Motor neuron (in vitro differentiated cells): ENCODE measurements at places on chromosomes 2 and 18. TPM values are rescaled to one million over a fixed set of nuclear protein-coding genes. Genes with fewer than 3 reads are reported as not detected.

C1QL2 gene
- 0.50 TPM in 1 of 2 replicates, not detected in the other for total RNA-seq

DPYSL5 gene
- total RNA-seq, result 98.8 and 101 TPM in 2 replicates

MROH2A gene
- 0.05 and 0.29 TPM in 2 replicates for total RNA-seq

RPRM gene
- 7.8 and 10.3 TPM in 2 replicates for total RNA-seq

LINC00305 gene
- not detected in 2 replicates for total RNA-seq

TWIST2 gene
- total RNA-seq, result 0.26 TPM in 1 of 2 replicates, not detected in the other

CRYGA gene
- 0.94 and 1.1 TPM in 2 replicates for total RNA-seq

SATB2 gene
- total RNA-seq, result 7.9 and 14.9 TPM in 2 replicates

ALPI gene
- not detected in 2 replicates for total RNA-seq

SNRNP27 gene
- total RNA-seq, result 78.4 and 87.2 TPM in 2 replicates

ANKRD53 gene
- total RNA-seq, result 2.7 and 4.4 TPM in 2 replicates

AQP12B gene
- total RNA-seq, result 0.15 and 0.21 TPM in 2 replicates

NCK2 gene
- 40.3 and 40.4 TPM in 2 replicates for total RNA-seq

VIL1 gene
- total RNA-seq, result 0.47 and 0.63 TPM in 2 replicates

CD8A gene
- total RNA-seq, result 0.33 and 0.46 TPM in 2 replicates

HOXD11 gene
- total RNA-seq, result not detected in 2 replicates

UGT1A4 gene
- 1.6 and 2.3 TPM in 2 replicates for total RNA-seq

UGT1A10 gene
- not detected in 2 replicates for total RNA-seq

DDX1 gene
- 80.7 and 91.5 TPM in 2 replicates for total RNA-seq

CDH20 gene
- total RNA-seq, result 9.5 and 11.0 TPM in 2 replicates

CCDC102B gene
- total RNA-seq, result 11.8 and 15.0 TPM in 2 replicates

PLGLB2 gene
- 0.73 and 1.3 TPM in 2 replicates for total RNA-seq

GBX2 gene
- not detected in 2 replicates for total RNA-seq

PRKAG3 gene
- not detected in 2 replicates for total RNA-seq

DNER gene
- total RNA-seq, result 0.52 and 0.64 TPM in 2 replicates

CGREF1 gene
- total RNA-seq, result 14.9 and 16.5 TPM in 2 replicates

SKA1 gene
- 0.66 and 1.5 TPM in 2 replicates for total RNA-seq
